ENCODE measurements at places on chromosomes 11 and 22.

GRCh38 chr11:17475666-17476316 is 854 bp downstream of the ABCC8 start:
- no peak for DNase-seq

DNA sequence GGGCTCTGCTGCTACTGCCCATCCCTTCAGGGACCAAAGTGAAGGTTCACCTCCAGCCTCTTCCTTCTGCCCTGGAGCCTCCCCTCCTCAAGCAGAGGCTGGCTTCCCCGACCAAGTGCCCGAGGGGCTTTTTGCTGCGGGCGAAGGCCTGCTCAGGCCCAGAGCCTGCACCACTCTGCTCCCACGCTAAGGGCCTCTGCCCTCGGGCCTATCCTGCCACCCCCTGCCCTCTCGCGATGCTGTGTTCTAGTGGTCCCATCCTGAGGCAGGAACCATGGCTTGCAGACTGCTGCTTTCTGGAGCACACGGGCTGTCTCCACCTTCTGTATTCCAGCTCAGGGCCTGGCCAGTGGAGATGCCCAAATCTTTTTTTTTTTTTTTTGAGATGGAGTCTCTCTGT is 8.9 kb upstream of the TNFRSF13C start:
- no peak for DNase-seq

- DNase-seq = peak; percentile 7
These were observed 341.8 kb upstream of the CCDC179 start for GRCh38 chr11:23201936-23202522.

- DNase-seq = no peak
These were observed 86.2 kb downstream of the CACNA1I start for GRCh38 chr22:39656495-39657490.

DNA sequence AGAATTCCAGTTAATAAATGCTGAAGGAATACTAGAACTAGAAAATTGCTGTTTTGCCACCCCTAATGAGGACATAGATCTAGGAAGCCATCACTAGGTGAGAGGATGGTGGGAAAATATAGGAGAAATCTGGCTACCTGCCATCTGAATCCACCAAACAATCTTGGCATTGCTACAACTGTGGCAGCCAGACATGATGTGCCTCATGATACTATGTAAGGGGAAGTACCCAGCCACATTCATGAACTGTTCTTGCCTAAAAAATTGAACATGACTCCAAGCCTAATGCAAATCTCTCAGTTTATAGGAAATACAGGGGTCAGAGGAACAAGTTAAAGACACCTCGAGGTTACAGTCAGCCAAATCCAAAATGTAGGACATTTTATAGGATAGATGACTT is 72.8 kb downstream of the SFI1 start:
- no peak for DNase-seq

DNA sequence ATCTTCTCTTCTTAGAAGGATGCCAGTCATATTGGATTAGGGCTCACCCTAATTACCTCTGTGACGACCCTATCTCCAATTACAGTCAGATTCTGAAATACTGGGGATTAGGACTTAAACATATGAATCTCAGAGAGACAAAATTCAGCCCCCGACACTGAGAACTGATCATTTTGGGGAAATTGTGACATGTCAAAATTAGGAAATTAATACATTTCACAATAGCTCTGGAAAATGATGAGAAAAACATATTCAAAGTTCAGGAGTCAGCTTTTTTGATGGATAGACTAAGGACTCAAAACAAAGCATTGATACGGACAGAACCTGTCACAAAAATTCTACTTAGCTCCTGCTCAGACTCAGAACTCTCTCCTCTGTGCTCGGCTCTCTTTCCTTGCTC is 40.8 kb downstream of the COMMD9 start:
- no peak for DNase-seq

- DNase-seq = no peak
These were observed 614 bp upstream of the ASCL2 start for GRCh38 chr11:2271077-2271326.

DNA sequence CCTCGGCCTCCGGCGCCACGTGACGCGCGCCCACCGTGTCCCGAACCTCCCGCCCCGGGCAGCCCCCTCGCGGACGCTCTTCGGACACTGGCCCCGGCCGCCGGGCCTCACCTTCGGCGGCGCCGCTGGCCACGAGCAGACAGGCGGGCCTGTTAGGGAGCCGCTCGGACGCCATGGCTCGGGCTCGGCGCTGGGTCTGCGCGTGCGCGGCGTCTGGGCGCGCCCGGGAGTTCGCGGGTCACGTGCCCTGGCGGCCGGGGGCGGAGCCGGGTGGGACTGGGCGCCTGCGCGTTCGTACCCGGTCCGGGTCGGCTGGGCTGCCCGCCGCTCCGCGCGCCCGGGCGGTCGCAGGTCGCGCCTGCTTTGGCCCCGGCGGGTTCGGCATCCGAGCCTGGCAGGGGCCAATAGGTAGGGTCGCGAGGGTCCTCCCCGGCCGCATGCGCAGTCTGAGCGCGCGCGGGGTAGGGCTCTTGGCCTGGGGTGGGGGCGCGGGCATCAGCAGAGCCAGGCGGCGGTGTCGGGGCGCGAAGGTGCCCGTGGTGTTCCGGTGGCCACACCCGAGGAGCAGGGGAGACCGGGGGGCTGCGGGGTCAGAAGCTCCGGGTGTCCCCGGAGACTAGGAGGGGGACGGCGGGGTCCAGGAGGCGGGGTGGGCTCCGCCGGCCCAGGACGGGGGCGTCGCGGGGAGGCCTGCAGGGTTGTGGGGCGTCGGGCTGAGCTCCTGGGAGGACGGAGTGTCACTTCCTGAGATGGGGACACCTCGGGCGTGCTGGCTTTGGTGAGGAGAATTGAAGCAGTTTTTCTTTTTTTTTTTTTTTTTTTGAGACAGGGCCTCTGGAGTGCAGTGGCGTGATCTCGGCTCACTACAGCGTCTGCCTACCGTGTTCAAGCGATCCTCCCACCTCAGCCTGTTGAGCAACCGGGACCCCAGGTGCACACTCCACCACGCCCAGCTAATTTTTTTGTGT is at the start of gene GATD1:
Gene GATD1, minus strand, starts transcription at position 200 of the 968 bp plus-strand sequence. Its CDS starts 25 bp downstream, at position 175.
- peak; percentile 86 for DNase-seq

GRCh38 chr11:71370020-71370747 is 78.0 kb downstream of the DHCR7 start:
- no peak for DNase-seq

- DNase-seq = no peak
These were observed 38.2 kb upstream of the PARVG start for GRCh38 chr22:44142421-44143104.

GRCh38 chr11:45658292-45658991 is 7.0 kb downstream of the CHST1 start:
- DNase-seq = peak; percentile 79

- no peak for DNase-seq
These were observed 2.7 kb downstream of the OR51D1 start for GRCh38 chr11:4639931-4640330.

- no peak for DNase-seq
These were observed 42.2 kb downstream of the SYT13 start for GRCh38 chr11:45243967-45244366.

GRCh38 chr11:57276971-57277675 is 40.1 kb upstream of the APLNR start:
- DNase-seq = peak; percentile 83

DNA sequence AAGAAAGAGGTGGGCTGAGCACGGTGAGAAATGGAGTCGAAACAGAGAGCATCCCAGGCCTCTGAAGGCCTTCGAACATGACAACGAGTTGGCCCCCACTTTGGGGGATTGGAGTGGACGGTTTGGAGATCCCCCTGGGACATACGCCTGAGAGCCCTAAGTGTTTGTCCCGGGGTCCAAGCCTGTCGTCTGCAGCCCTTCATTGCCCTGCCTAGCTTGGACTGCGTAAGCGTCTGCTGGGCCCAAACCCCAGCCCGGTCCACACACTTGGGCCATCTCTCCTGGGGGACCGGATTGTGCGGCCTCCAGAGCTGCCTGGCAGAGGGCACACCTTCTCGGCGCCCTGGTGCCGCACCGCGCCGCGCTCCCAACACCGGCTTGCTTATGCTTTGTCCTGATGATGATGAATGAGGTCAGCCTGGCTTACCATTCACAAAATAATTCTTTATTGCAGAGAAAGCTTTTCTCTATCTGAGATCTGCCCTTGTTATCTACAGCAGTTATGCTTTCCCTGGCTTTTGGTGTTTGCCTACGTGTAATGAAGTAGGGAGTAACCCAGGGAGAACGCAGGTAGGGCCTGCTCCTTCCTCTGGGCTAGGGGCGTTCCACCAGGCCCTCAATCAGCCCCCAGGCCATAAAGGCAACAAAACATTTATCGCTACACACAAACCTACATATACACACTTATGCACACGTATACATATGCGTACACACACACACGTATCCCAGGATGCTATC is 85.9 kb upstream of the PPARA start:
- DNase-seq = no peak

All from fibroblast of pulmonary artery (primary cell).